ENCODE measurements at places on chromosomes 3 and 15.
A peak's percentile ranks its signal among the peaks of the same experiment; 100 is the strongest.

DNA sequence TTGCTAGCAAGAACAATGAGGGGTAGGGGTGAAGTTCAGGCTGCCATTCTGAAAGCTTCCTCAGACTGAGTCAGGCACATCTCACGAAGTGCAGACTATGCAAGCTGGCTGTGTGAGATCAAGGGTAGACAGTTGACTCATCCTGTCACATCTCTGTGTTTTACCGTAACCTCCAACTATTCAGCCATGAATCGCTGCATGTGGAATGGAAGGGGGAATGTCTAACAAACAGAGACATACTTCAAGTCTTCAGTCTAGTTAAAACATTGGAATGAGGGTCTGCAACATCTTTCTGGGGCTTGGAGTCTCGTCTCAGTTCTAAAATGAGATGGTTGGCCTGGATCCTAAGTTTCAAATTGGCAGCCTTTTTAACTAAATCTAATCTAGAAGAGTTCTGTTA, 25.9 kb downstream of the AGTR1 start:
- DNase-seq = no peak

DNA sequence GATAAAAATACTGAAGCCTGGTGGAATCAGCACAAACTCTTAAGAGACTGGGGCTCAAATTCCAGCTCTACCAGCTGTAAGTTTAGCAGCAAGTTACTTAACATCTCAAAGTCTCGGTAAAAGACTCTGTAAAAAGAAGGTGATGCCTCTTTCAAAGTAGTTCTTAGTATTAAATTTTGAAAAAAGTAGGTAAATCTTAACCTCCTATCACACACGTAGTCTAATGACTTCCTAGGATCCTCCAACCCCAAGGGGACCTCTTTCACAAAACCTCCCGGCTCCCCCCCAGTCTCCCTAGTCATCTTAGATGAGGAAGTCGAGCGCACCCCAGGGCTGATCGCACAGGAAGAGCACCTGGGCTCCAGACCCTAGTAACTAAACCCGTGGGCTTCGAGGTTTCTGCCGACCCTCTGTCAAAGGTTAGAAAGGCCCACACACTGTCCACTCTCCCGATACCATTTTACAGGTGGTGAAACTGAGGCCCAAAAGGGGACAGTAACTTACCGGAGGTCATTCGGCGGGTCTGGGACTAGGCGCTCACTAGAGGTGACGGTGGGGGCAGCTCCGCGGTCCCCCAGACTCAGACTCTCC, 427 bp downstream of the MBD4 start:
- DNase-seq = peak; percentile 54

GRCh38 chr15:40499931-40500330, 29.1 kb downstream of the CHST14 start:
- DNase-seq = no peak

GRCh38 chr3:64656544-64656943, 31.3 kb downstream of the ADAMTS9 start:
- DNase-seq = no peak

DNA sequence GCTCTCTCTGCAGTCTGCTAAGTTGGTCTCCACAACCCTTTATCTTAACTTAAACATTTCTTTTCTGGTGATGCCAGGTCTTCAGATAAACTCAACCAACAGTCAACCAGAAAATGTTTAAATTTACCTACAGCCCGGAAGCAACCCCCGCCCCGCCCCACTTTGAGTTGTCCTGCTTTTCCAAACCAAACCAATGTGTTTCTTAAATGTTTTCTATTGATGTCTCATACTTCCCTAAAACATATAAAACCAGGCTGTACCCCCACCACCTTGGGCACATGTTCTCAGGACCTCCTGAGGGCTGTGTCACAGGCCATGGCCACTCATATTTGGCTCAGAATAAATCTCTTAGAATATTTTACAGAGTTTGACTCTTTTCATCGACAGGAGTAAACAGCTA, 13.2 kb upstream of the GPR160 start:
- DNase-seq = no peak

DNA sequence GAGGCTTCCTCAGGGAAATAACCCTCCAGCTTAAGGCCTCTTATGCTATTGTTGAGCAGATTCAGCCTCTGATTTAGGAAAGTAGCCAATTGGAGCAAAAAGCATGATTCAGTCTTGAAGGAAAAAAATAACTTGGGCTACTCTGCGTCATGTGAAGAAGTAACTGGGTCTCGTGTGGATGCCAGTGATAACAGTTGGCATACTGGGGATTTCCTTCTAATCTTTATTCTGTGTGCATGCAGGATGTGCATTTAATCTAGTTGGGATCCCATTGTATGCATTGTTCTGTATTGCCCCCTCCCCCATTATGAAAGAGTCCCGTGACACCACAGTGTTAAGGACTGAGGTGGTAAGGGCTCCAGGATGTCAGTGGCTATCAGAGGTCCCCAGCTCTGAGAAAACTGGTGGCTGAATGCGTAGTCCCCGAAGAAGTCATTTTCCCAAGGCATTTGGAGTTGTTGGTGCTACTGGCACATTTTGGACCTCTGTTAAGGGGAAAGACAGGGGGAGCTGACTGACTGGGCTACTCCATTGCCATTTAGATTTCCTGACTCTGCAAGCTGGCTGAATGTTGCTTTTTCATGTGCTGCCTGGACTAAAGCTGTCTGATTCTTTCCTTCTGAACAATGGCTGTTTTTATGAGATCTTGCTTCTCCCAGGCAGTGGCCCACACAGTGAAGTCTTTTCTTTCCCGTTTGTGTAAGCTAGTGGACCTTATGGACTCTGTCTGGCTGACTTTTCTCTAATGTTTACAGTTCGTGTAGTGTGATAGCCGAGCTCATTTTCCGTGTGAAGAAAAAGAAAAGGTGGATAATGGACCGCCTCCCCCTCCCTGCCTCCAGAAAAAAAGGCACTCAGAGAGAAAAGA, 38.4 kb upstream of the TRAK1 start:
- DNase-seq = no peak

DNA sequence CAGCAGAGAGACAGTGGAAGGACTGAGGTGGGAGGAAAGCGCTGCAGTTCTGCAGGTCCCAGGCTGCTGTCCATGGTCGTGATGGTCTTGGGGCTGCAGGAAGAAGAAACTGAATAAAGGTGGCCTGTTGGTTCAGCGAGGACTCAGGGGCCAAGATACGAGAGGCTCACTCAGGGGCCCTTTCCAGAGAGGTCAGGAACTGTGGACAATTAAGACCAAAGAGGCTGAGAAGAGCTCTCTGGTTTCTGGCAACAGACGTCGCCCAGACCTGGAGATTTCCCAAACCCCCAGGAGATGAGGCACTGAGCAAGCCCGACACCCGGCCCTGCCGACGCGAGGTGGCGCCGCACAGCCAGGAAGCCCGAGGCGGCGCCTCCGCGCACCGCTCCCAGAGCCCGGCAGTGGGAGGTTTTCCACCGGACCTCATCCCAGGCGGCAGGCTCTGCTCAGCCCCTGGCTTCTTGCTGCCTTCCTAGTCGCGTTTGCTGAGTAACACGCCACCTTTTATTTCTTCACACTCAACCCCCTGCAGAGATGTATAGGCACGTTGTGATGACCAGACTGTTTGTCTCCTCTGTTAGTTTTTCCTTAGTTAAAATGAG, 56.4 kb upstream of the ARRDC4 start:
- DNase-seq = peak; percentile 32

- no peak for DNase-seq
Observed at GRCh38 chr3:126151562-126152302, 28.7 kb downstream of the ALDH1L1 start.

GRCh38 chr3:41267975-41268640, 68.8 kb downstream of the CTNNB1 start:
- DNase-seq = no peak

DNA sequence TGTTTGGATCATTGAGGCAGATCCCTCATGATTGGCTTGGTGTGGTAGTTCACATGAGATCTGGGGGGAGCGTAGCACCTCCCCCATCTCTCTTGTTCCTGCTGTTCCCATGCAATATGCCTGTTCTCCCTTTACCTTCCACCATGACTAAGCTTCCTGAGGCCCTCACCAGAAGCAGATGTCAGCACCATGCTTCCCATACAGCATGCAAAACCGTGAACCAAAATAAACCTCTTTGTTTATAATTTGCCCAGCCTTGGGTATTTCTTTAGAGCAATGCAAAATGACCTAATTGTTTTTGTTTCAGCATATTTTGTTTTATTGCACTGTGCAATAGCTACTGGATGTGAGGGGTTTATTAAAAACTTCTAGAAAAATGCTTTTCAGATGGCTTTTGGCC, 56.6 kb upstream of the CHST2 start:
- DNase-seq = no peak

DNA sequence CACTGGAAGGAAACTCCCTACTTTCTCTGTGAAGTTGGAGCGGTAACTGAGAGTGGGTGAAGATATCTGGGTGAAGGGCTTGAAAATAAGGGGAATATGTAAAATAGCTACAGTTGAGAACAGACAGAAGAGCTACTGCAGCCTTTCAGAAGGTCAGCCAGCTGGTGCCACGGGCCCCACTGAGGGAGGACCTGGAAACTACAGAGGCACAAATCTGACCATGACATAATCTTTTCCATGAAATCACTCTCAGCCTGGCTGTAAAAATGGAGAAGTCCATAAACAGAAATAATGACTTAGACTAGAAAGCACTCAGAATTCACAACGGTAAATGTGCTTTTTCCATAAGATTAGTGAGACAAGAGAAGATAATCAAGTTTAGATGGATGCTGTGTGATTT, 46.4 kb downstream of the ST3GAL6 start:
- DNase-seq = no peak

GRCh38 chr15:74201710-74202420, 722 bp downstream of the STRA6 start:
- no peak for DNase-seq

DNA sequence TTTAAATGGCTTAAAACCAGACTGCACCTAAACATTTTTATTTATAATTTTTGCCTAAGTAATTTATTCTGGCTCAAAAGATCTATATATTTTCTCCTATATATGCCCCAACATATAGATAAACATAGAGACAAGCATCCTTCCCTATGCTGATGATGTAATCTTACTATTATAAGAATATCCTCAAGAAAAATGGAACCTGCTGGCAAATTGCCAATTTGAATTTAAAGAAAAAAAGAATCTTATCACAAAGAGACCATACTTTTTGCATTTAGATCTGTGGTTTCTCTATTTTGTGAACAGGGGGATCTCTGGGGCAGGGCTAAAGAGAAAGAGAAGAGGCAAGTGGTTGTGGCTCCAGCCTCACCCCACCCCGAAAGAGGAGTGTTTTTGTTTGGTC, 107.2 kb upstream of the CMC1 start:
- no peak for DNase-seq

DNA sequence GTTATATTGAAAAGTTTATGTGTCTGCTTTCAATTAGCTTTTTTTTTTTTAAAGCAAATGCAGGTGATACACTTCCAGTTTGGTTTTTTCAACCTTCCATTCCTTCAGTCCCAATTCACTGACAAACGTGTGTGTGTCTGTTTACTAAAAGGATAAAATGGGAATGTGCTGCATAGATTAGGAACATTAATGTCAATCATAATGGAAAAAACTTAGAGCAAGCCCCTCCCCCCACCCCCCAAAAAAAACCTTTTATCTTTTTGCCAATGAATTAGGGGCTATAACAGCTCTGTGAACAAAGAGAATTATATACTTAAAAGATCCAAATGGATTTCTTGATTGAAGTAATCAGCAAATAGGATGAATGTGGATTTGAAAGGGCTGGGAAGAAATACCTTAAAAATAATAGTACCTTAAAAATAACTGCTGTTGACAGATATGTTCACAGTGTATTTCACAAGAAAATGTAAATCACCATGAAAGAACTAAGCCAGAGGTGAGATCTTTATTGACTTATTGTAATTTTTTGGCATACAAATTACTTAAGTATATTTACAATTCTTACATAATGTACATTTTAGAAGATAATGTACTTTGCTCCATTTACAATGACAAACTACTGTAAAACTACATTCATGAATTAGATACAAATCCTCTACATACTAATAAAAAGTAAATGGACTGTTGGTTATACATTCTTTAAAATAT, 3.5 kb upstream of the XXYLT1 start:
- no peak for DNase-seq

DNA sequence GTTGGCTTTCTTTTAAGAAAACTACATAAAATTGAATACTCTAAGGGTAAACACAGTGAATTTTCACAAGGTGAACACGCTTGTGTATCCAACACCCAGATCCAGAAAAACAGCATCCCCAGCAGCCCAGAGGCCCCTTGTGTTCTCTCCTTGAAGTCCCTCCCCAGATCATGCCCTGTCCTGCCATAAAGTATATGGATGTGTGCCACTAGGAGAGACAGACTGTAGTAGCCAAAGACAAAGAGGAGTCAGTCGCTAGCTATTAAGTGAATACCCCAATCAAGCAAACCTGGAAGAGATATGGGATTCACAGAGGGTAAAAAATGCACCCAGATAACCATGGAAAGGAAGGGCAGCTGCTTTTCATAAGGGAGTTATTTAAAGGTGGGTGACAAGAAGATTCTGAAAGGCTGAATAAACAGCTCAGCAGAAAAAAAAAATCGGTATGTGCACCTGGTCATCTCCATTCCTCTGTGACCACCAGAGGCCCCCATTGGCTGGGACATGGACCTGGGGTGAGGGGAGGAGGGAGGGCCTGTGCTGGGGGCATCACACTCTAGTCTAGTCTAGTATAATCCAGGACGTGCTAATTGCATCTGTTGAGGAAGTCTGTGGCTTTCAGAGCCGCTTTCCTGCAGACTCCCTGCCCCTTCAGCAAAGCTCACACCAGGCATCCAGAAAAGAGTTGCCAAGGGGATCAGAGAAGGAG, 167.3 kb upstream of the NDN start:
- DNase-seq = no peak

DNA sequence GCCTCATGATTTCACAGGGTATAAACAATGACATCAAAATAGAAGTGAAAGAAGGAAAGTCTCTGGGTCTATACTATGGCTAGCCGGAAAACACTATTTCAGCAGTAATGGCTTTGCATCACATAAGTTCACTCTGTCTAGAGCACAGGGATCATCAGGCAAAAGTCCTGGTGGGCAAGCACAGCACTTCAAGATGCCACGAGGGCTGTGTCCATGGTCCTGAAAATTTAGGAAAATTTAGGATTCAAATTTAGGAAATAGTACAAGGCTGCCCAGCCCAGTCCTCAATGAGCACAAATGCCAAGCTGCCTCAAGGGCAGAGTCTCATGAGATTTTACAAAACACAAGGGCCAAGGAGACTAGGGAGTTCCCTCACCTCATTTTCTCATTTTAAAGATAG, 54.1 kb downstream of the RORA start:
- no peak for DNase-seq

- no peak for DNase-seq
Observed at GRCh38 chr15:29656636-29657475, 165.4 kb downstream of the TJP1 start.

DNA sequence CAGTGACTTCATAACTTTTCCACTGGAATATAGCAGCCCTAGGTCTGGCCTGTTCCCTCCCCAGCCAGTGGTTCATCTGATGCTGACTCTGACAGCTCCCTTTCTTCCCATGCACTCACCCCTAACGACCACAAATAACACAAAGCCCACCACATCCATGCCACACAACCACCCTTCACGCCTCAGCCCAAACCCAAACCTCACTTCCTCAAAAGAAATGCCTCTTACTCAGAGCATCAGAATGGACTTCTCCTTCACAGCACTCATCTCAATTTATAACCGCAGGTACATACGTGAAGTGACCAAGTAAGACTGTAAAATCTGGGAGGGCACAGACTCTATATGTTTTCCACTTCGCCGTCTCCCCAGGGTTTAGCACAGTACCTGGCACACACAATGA, 1.1 kb downstream of the RBSN start:
- DNase-seq = peak; percentile 40

Data from activated CD4-positive, alpha-beta T cell treated with anti-CD3 and anti-CD28 coated beads, Interleukin-2, amount 10 ng/mL, durations not matched to agents 7 days and 5 days (primary cell).